ENCODE measurements at places on chromosomes 7 and 10. TPM values are rescaled to one million over a fixed set of nuclear protein-coding genes. Genes with fewer than 3 reads are reported as not detected.

EVX1 gene
- not detected for polyA plus RNA-seq

KCNMA1 gene
- polyA plus RNA-seq, result 14.9 TPM

SPDYE5 gene
- 1.6 TPM for polyA plus RNA-seq

UCMA gene
- 1.2 TPM for polyA plus RNA-seq

ZSCAN21 gene
- polyA plus RNA-seq, result 10.9 TPM

UBTD1 gene
- polyA plus RNA-seq, result 15.9 TPM

MKX gene
- 2.4 TPM for polyA plus RNA-seq

SSC4D gene
- polyA plus RNA-seq, result 0.56 TPM

PAPSS2 gene
- 12.9 TPM for polyA plus RNA-seq

HTR7 gene
- polyA plus RNA-seq, result 0.23 TPM

ADAM22 gene
- 17.2 TPM for polyA plus RNA-seq

Data from muscle of back (tissue), 13 donors.